Neural crest cell (in vitro differentiated cells): ENCODE measurements at places on chromosomes 3 and 15.
A peak's percentile ranks its signal among the peaks of the same experiment; 100 is the strongest.

DNA sequence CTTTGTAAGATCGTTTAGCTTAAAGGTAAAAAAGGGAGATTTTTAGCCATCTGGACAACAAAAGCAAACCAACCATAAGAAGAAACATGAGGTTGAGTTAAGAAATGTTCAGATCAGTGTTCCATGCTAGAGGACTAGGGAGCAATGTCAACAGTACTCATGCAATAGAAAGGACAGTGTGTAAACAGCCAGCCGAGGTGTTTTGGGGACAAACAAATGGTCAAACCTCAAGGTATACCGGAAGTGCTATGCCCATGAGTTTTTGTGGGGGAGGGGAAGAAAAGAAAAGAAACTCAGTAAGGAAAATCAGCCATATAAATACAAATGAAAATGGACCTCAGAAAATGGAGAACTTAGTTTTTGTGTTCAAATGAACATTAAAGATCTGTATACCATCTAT, 289.5 kb upstream of the GRM7 start:
- no peak for DNase-seq
- H3K4me3 ChIP-seq: no peak overlapping the region
- H3K4me1 ChIP-seq: no peaks in the 10 kb centered on the region

DNA sequence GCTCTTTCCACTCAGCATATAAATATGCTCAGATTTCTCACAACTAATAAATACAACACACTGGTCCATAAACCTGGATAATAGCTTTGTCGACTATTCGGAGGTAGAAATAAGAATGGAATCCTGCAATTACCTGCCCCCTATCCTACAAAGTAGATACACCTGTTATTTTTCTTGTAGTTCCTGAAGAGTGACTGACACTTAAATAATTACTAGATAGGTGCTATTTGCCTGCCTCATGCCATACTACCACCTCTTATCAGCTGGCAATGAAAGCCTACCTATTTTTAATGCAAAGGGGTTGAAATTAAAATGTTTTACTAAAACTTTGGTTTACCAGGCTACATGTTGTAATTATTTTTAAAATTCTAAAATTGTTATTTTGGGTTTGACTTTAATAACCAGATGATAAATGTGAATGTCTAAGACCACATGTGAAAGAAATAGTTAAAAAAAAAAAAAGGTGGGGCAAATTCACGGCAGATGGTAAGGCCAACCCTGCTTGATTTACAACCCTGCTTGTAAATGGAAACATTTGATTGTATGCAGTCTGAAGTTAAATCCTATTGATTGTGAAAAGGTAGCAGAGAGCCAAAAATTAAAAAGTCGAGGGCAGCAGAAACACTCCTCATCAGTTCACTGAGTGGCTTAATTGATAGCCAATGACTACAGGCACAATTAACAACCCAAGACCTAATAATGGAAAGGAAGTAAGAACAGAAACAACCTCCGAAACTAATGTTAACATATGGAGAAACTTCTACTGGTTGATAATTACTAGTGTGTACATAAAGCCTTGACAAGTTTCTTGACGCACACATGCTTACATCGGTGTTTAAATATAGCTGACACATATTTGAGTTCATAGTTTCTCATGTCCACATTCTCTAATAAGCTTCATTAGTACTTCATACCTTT, 8.9 kb downstream of the PEAK1 start:
- no peaks in the 10 kb centered on the region for H3K4me1 ChIP-seq
- H3K36me3 ChIP-seq: no peaks in the 10 kb centered on the region
- no peak overlapping the region for H3K4me3 ChIP-seq
- H3K27me3 ChIP-seq: no peaks in the 10 kb centered on the region
- no peak overlapping the region for H3K27ac ChIP-seq

- no peak for DNase-seq
- H3K4me1 ChIP-seq: peaks cover 8% of the 10 kb centered on the region
- peak overlapping the region; percentile 8 for H3K4me3 ChIP-seq
- no peaks in the 10 kb centered on the region for H3K36me3 ChIP-seq
- H3K27me3 ChIP-seq: no peaks in the 10 kb centered on the region
- no peak overlapping the region for H3K27ac ChIP-seq
These were observed 4.6 kb upstream of the MFGE8 start for GRCh38 chr15:88917760-88918159.

GRCh38 chr3:9110802-9111201, 138.6 kb downstream of the SRGAP3 start:
- H3K27ac ChIP-seq: no peak overlapping the region
- peaks cover 26% of the 10 kb centered on the region for H3K36me3 ChIP-seq
- no peak for DNase-seq
- H3K4me1 ChIP-seq: peaks cover 24% of the 10 kb centered on the region

DNA sequence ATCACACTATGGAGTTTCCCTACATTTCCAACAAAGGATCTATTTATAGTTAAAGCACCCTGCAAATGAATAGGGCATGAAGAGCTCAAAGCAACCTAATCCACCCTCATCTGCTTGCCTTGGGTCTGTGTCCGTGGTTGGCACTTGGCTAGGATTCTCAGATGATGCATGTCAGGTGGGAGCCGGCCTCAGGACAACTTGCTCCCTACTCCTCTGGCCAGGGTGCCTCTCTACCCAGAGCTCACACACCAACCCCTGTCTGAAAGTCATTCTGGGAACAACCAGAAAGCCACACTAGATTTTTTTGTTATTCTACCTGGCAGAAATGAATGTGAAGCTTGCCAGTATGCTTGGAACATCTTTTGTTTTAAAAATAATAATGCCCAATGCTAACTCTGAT, 13.2 kb downstream of the ARHGEF3 start:
- H3K4me1 ChIP-seq: peaks cover 16% of the 10 kb centered on the region
- H3K4me3 ChIP-seq: no peak overlapping the region
- peak overlapping the region; percentile 40 for H3K27ac ChIP-seq

- no peak overlapping the region for H3K4me3 ChIP-seq
- no peaks in the 10 kb centered on the region for H3K27me3 ChIP-seq
- H3K27ac ChIP-seq: no peak overlapping the region
- DNase-seq: no peak
- no peaks in the 10 kb centered on the region for H3K4me1 ChIP-seq
These were observed 92.6 kb upstream of the KCNMB2 start for GRCh38 chr3:178443634-178444033.

DNA sequence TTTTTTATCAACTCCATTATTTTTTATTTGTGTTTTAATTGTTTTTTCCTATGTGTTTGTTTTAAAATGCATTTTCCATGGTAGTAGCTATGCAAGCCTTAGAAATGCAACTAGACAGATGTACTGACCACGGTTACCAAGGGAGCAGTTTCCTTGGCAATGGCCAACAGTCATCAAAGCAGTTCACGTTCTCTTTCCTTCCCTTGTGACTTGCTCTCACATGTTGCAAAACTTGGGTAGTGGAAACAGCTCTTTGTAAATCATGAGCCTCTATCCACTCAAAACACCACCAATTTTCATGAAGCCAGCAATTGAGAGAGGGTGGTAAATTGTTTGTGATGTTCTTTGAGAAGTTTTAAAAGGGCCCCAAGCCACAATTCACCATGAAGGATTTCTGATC, 499.4 kb upstream of the MDFIC2 start:
- H3K4me3 ChIP-seq: no peak overlapping the region
- no peak for DNase-seq
- no peaks in the 10 kb centered on the region for H3K27me3 ChIP-seq

- peaks cover 48% of the 10 kb centered on the region for H3K4me1 ChIP-seq
- H3K27me3 ChIP-seq: no peaks in the 10 kb centered on the region
- DNase-seq: no peak
- H3K4me3 ChIP-seq: peak overlapping the region; percentile 84
- peak overlapping the region; percentile 50 for H3K27ac ChIP-seq
These were observed 883 bp downstream of the CFAP92 start for GRCh38 chr3:128992926-128993460.

GRCh38 chr3:127629467-127630403, 750 bp downstream of the PODXL2 start:
- H3K27me3 ChIP-seq: peaks cover 42% of the 10 kb centered on the region
- no peak for DNase-seq
- H3K27ac ChIP-seq: no peak overlapping the region
- no peaks in the 10 kb centered on the region for H3K36me3 ChIP-seq

- H3K36me3 ChIP-seq: no peaks in the 10 kb centered on the region
- H3K27ac ChIP-seq: no peak overlapping the region
- peaks cover 12% of the 10 kb centered on the region for H3K4me1 ChIP-seq
- H3K4me3 ChIP-seq: no peak overlapping the region
- H3K27me3 ChIP-seq: no peaks in the 10 kb centered on the region
These were observed 215.2 kb upstream of the ADAMTS9 start for GRCh38 chr3:64903006-64903405.

DNA sequence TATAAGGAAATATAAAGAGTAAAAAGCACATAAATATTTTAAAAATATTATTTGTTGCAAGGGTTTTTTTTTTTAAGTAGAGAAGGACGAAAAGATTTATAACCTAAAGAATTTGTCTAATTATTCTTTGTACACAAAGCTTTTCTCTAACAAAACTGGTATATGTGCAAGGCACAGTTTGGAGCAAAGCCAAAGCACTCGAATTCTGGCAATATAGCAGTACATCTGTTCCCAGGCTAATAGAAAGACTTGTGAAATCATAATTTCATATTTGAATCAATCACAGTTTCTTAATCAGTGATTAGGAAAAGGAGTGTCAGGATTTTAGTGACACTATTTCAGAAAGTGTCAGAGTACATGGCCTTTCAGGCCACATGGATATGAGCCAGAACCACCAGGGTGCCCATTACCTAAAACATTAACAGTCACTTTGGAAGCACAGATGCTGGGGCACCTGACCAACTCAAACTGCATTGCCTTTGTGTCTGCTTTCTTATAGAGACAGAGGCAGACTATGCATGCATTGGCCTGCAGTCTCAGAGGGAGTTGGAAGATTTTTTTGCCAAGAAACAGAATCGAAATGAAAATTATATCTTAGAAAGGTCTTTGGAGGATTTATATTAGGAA, 651.8 kb upstream of the SGO1 start:
- no peaks in the 10 kb centered on the region for H3K4me1 ChIP-seq
- H3K27ac ChIP-seq: no peak overlapping the region
- no peaks in the 10 kb centered on the region for H3K27me3 ChIP-seq

GRCh38 chr15:63405159-63405558, 23.5 kb upstream of the CA12 start:
- H3K27ac ChIP-seq: no peak overlapping the region
- no peaks in the 10 kb centered on the region for H3K27me3 ChIP-seq
- DNase-seq: no peak
- peaks cover 14% of the 10 kb centered on the region for H3K4me1 ChIP-seq
- H3K4me3 ChIP-seq: no peak overlapping the region
- H3K36me3 ChIP-seq: no peaks in the 10 kb centered on the region

GRCh38 chr3:183513046-183513706, 42.3 kb downstream of the KLHL6 start:
- H3K36me3 ChIP-seq: no peaks in the 10 kb centered on the region
- no peaks in the 10 kb centered on the region for H3K27me3 ChIP-seq
- H3K27ac ChIP-seq: no peak overlapping the region
- peaks cover 15% of the 10 kb centered on the region for H3K4me1 ChIP-seq
- no peak overlapping the region for H3K4me3 ChIP-seq
- DNase-seq: no peak

- DNase-seq: no peak
- H3K27ac ChIP-seq: peak overlapping the region; percentile 3
- no peak overlapping the region for H3K4me3 ChIP-seq
- H3K36me3 ChIP-seq: peaks cover 17% of the 10 kb centered on the region
These were observed 326.1 kb downstream of the SATB1 start for GRCh38 chr3:18098960-18099587.
